ENCODE measurements at places on chromosomes 5 and 9.

DNA sequence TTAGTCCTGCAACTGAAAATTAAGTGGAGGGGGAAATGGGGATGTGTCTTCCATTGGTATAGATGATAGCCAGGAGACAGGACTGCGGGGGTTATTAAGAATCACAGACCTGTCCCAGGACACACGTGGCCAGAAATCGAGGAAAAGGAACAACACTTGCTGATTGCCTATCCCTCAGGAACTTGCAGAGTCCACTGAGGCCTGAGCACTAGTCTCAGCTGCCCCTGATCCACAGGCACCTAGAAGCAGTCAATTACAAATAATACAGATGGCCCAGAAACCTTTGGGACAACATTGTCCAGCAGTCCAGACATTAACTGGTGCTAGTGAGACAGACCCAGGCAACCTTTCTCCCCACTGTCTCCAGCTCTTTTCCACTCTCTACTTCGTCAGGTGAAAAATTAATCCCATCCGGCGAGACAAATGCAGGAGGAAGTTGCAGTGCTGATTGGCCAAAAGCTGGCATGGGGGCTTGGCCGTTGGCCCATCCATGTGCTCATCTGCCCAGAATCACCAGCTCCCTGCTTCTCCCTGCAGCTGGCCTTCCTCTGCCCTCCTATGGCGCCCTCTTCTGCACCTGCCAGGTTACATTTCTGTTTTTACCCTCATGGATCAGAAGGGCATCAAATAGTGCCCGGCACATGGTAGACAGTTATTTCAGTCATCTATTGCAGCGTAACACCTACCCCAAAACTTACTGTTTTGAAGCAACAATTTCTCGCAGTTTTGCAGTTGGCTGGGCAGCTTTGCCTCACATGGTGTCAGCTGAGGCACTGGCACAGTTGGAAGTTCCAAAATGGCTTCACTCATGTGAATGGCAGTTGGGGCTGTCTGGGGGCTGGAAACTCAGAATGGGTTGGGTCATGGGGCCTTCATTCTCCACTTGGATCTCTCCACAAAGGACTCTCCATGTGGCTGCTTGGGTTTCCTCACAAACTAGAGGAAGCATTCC lies 3.6 kb upstream of the B4GALT1 start:
- peak; percentile 34 for DNase-seq

DNA sequence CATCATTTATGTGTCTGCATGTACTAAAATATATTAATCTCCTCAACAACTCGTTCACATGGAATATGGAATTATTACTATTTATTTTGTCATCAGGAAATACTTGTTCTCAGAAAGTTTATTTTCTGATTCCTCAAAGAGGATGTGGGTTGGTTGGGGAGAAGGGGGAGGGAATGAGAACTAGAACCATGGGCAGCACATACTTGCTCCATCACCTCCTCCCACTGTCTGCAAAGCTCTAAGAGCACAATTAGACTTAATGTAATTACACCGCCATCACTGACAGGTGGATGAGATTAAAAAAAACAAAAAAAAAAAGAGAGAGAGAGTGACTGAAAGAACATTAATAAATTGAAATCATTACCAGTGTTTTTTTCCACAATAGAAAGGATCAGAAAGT lies 98.2 kb downstream of the OXCT1 start:
- no peak for DNase-seq

GRCh38 chr5:131265311-131265803 lies 1.5 kb downstream of the CDC42SE2 start:
- DNase-seq, result no peak

DNA sequence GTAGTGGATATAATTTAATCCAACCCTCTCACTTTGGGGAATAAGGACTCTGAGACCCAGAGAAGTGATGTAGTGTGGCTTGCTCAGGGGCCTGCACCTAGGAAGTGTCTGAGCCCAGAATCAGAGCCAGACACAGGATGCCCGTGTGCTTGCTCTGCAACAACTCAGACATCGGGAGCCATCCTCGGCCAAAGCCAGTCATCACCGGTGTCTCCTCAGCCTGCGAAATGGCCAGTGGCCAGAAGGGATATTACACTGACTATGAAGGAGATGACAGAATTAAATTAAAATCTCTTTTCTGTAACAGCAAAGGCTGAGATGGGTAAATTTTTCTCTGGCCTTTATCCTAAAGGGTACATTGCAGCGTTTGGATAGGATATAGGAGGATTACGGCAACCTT lies 102.9 kb downstream of the MARCHF11 start:
- DNase-seq, result no peak

GRCh38 chr9:98517761-98518160 lies 191.0 kb downstream of the GABBR2 start:
- DNase-seq, result no peak

DNA sequence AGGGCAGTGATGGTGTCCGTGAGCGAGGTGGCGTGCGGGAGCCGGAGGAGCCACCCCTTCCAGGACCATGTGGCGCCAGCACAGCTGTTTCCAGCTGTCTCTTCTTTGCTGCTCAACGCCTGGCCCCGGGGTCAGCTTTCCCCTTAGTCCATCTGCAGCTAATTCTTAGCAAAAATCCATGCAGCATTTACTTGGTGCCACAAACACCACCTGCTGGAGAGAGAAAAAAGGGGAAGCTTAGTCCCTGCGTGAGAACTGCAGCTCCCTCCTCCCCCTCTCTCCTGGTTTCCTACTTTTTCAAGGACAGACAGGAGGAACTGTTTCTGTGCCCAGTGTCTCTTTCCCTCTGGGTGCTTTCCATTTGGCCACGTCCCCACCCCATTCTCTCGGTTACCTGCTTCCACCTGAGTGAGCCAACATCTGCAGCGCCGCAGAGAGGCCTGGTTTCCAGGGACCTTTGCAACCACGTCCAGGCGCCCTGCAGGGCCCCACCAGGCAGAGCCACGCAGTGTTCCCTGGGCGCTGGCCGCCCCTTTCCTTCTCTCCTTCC lies 3.4 kb downstream of the SLC6A19 start:
- DNase-seq, result no peak

DNA sequence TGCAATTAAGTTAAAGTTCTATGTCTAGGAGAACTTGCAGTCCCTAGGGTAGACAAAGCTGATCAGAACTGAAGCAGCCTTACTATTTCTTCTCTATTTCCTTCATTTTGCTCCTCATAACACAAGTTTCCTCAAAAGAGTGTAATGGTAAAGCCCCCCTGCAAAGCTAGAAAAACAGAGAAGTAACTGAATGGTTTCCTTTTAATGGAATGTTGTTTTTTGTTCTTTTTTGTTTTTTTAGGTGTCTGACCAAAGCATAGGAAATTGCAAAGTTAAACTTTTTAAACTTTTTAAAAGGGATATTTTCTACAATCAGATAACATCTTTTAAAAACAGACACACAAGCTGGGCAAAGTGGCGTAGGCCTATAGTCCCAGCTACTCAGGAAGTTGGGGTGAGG lies 145.7 kb downstream of the TLE1 start:
- no peak for DNase-seq

GRCh38 chr5:38830521-38831051 lies 15.2 kb upstream of the OSMR start:
- no peak for DNase-seq

DNA sequence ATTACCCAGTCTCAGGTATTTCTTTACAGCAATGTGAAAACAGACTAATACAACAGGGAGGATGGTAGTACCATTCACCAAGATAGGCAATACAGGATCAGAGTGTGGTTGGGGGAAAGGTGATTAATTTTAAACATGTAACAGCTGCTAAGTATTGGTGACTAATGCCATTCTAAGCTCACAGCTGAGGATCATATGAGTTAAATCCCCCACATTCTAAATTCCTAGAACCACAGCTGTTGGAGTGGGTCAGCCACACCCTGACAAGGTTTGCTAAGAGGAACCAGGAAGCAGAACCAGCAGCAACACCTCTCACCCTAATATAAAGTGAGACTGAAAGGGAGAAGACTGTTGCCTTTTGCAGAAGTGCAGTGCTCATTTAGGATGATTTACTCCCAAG lies 24.8 kb downstream of the HSPB3 start:
- DNase-seq, result no peak

GRCh38 chr5:167378894-167379723 lies 912.3 kb upstream of the WWC1 start:
- no peak for DNase-seq

DNA sequence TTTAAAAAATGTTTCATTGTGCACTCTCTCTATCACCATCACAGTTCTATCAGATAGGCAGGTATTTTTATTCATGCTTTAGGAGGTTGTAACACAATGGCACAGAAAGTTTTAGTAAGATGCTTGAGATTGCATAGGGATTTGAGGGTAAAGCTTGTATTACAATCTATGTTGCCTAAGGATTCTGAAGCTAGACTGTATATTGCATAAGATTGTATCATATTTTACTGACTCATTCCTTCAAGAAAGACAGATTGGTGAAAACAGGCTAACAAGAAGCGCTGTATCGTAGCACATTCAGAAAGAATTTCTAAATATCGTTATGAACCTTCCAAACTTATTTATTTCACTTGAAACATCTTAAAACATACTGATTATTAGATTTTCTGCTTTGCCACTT lies 577.7 kb downstream of the EBF1 start:
- DNase-seq, result no peak

DNA sequence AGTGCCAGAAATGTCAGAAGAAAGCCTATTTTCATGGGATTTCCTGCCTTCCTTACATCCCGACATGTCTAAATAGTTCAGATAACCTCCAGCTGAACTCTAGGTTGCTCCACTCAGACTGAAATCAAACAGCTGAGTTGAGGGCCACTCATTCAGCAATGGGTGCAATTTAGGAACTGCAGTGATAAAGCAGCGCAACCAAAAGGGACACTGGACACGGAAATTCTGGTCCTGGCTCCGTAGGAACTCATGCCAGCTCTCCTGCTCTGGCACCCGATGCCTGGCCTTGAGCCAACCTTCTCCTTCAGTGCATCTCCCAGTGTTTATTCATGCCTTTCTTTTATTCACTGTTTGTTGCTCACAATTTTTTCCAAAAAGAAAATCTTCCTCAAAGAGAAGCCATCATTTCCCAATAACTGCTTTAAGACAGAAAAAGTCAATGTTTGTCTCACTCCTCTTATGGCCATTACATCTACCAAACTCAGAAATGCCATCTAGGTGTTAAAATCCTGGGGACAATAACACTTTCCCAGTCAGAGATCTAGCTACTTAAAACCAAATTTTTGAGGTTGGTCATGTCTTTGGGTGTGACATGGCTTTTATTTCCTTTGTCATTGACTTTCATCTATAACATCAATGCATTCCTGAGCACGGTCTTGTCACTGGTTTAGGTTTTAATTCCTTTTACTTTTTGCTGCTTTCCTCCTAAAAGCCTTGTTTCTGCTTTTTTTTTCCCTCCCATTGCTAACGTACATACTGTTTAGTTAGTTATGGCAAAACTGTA lies 126.9 kb downstream of the PDE4D start:
- DNase-seq, result no peak

DNA sequence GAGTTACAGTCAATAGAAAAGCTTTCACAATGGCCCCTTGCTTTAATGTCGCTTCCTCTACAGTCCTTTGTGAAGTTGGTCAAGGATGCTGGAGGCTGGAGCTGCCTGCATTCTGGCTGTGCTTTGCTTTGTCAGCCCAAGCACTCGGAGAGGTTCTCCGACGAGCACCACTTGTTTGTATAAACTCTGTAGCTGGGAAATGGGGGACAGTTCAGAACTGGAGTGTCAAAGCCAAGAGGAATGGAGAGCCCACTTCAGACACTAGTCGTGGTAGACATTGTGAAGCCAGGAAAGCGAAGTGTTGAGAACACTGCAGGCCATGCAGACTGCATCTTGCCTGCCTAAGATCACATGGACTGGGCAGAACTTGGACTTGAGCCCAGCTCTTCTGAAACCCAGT lies 330.3 kb downstream of the GADD45G start:
- no peak for DNase-seq

GRCh38 chr9:22010866-22011625 lies 1.9 kb upstream of the CDKN2B start:
- no peak for DNase-seq

DNA sequence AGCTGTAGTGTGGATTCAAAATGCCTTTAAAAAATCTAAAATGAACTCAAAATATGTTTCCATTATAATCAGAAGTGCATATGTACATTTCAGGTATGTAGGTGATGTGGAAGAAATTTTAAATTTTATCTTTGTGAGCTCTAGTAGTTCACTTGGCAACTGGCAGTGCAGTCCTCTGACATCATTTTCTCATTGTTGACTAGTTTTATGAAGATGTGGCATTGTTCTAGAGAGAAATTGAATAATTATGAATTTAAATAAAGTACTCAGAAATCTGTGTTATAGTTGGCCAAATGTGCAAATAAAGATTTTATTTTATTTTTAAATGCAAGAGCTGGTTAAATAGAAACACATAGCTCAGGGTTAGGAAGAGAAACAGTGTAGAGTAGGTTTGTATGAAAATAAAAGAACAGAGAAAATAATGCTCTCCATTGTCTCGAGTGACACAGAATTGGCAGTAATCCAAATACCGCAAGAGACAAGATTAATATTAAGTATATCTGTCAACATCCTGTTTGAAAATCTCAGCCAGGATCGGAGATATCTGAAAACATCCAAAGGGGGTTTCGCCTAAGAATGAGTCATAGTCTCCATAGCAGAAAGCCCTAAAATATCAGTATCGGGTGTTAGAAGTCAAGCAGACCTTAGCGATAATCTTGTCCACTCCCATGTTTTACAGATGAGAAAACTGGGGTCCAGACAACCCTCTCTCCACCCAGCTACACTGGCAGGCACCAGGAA lies 189.4 kb downstream of the CCDC192 start:
- DNase-seq, result no peak

DNA sequence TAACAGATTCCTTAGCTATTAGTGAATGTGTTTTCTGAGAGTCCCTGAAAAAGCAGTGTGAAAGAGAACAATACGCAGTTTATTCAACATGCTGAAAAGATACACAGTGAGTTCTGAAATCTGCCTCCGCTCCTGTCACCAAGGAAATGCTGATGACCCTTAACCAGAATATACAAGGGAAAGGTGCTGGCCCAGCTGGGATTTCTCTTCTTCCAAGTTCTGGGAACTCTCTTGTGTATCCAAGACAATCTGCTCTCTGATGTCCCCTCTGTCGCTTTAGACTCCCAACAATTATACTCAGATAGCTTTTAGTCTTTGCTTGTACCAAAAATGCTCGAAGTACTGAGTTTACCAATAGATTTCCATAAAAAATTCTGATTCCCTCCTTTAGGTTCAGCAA lies 214.9 kb downstream of the TMEM167A start:
- DNase-seq, result no peak

GRCh38 chr5:103402851-103403250 lies 144.3 kb downstream of the MACIR start:
- no peak for DNase-seq

DNA sequence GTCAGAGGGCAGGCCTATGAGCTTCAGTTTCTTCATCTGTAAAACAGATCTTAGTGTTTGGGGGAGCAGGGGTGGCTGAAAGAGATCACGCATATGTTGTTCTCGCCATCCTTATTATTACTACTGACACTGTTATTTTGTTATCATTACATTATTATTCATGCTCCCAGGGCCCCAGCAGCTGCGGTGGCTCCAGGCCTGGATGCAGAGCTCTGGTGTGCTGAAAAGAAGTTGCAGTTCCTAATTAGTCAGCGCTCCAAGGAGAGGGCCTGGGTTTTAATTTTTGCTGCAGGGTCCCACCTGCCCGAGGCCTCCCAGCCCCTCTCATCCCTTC lies 19.5 kb downstream of the CXXC5 start:
- no peak for DNase-seq
